ENCODE measurements at places on chromosomes 5 and 9.

GRCh38 chr5:118825226-118825625 is 163.1 kb downstream of the DTWD2 start:
- no peak for ATAC-seq

DNA sequence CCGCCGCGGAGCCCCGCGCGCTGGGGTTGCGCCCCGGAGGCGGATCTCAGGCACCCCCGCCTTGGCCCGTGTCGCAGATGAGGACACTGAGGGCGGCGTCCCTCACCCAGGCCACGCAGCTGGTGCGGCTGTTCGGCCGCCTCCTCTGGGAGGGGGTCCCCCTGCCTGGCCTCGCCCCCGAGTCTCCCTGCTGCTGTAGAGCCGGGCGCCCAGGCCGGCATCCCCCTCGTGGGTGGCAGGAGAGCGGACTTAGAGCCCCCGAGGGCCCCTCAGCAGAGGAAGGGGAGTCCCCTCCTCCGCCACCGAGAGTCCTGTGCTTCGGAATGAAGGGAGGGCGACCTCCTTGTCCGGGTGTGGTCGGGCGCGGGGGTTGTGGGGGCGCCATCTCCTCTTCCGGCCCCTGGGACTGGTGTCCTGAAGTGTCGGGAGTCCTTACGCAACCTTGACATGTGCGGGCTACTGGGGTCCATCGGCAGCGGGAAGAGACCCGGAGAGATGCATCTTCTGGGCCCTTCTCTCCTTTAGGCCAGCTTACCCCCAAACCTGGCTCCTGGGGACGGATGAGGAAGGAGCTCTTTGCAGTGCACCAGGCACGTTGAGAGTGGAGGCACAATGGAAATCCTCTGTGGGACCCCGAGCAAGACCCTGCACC is 11.7 kb upstream of the EXOSC2 start:
- peak; percentile 45 for ATAC-seq

DNA sequence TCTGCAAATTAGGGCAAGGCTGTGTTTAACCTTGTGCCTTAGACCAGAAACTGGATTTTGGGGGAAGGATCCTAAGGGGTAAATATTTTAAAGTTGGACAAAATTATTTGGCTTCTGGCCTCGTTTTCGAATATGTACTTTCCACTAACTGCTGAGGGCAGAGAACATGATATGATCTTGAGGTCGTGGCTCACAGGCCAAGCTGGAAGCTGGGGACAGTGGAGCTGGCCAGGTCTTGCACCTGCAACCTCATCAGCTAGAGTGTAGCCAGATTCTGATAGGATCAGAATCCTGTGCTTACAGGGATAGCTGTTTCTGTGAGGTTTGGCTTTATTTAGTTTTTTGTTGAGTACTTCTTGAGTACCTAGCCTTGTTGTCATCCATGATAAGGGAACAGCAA is 24.9 kb downstream of the MAN2A1 start:
- ATAC-seq = no peak

DNA sequence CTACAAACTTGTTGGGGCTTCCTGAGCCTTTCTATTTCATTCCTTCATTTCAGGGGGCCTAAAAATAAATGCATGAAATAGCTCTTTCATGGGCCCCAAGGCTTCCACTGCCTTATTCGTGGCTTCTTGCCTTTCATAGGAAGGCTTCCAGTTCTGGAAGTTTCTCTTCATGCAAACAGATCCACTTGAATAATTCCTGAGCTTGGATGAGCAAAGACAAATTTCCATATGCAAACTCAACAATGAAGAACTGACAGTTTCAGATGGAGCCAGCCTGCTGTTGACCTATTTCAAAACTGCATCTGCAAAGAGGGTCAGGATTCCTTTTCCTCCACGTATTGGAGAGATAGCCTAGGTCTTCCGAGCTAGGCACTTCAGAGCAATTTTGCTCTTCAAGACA is 142.1 kb downstream of the MLLT3 start:
- ATAC-seq = no peak

DNA sequence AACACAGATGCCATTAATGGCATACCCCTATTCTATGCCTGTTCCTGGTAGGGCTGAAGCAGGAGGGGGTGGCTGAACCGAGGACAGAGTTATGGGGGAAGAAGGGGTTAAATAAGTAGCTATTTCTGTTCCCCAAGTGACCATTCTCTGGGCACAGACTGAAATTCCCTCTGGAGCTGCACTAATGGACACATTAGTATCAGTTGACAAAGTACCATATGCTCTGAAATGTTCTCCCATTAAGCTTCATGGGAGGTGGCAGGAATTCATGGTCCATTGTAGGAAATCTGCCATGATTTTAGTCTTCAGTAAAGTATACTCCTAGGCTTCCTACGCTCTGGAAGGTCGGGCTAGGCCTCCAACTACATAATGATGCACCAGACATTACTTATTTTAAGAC is 10.5 kb upstream of the FRMPD1 start:
- ATAC-seq = no peak

GRCh38 chr5:86374611-86375010 is 243.1 kb upstream of the COX7C start:
- ATAC-seq = no peak

- ATAC-seq = no peak
These were observed 336.1 kb upstream of the SLC30A5 start for GRCh38 chr5:68757626-68758212.

- no peak for ATAC-seq
These were observed 73.2 kb downstream of the TRIO start for GRCh38 chr5:14216372-14216771.

GRCh38 chr5:167893271-167893670 is 398.2 kb upstream of the WWC1 start:
- ATAC-seq = no peak

DNA sequence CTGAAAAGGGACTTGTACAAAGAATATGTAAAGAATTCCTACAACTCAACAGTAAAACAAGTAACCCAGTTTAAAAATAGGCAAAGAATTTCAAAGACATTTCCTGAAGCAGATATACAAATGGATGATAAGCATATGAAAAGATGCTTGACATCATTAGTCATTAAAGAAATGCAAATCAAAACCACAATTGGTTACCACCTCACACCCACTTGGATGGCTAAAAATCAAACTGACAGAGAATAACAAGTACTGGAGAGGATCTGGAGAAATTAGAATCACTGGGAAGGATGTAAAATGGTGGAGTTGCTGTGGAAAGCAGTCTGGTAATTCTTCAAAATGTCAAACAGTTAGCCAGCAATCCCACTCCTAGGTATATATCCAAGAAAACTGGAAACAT is 12.5 kb upstream of the FOXE1 start:
- no peak for ATAC-seq

DNA sequence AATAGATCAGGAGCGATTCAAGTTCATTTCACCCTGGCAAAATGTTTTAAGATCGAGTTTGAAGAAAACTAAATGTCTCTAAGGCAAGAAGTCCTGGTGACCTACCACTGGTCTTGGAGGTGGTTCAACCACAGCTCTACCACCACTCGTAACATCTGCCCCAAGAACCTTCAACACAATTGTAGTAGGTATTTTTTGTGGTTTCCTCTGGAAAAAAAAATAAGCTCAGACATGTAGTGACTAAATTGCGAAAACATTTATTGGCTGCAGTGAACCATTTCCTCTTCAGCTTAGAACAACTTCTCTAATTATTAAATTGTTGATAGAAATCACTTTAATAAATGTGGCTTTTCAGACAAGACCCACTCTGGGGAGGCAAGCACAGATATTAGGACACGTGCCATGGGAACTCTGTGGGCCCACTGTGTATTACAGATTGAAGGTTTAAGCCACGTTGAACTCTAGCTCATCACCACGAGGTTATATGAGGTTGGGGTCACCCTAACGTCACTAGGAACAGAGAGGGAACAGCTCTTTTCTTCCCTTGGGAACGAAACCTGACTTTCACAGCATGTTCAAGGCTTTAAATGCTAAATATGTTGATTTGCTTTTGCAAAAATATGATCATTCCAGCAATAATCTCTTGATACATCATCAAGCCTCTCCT is 142.9 kb downstream of the HSD17B3 start:
- ATAC-seq = no peak

DNA sequence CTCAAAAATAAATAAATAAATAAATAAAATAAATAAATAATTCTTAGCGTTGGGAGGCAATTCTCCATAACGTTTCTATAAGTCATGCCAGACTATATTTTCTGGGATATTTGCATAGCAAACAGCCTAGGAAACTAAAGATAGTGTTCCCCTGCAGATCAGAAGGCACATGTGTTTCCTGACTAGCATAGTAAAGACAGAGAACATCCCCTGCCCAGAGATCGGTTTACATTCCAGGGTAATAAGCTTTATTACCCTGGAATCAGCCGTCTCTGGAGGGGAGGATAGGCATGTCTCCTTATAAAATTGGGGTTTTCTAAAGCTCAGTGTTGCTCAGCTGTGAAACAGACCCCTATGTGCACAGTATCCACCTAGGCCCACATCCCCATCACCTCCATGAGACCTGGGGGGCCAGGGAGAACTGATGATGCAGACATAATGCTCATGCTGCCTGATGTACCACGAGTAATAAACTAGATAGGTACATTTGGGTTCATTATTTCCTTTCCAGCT is 36.9 kb upstream of the IFNK start:
- peak; percentile 76 for ATAC-seq

DNA sequence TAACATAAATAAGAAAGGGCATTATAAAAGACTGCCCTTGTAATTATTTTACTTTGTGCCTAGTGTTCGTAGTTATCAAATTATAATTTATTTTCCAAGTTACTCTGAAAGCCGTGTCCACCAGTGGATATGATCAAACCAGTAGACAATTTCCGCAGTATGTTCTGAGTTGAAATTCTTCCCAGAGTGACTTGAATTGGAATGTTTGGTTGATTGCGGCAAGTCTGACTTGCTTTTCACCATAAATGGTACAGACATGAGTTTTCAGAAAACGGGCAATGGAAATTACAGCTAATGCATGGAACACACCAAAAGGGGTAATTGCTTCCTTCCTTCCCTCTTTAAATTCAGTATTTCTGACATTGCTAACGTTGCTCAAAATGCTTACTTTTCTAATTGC is 56.6 kb downstream of the CHSY3 start:
- no peak for ATAC-seq

DNA sequence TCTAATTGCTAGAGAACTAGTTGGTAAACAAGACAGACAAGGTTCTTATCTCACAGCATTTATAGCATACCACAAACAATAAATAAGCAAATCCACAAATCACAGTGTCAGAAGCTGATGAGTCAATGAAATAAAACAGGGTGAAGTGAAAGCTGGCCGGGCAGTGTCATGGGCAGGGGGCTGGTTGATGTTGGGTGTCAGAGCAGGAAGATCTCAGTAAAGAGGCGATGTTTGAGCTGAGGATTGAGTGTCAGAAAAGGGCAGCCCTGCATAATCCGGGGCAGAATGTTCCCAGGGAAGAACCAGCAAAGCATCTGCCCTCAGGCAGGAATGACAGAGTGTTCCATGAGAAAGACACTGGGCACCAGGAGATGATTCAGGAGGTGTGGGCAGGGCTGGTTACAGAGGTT is 183.4 kb downstream of the GOLPH3 start:
- no peak for ATAC-seq

GRCh38 chr9:107733523-107733894 is 243.9 kb upstream of the KLF4 start:
- no peak for ATAC-seq

GRCh38 chr5:67364381-67364970 is 167.9 kb upstream of the CD180 start:
- no peak for ATAC-seq

DNA sequence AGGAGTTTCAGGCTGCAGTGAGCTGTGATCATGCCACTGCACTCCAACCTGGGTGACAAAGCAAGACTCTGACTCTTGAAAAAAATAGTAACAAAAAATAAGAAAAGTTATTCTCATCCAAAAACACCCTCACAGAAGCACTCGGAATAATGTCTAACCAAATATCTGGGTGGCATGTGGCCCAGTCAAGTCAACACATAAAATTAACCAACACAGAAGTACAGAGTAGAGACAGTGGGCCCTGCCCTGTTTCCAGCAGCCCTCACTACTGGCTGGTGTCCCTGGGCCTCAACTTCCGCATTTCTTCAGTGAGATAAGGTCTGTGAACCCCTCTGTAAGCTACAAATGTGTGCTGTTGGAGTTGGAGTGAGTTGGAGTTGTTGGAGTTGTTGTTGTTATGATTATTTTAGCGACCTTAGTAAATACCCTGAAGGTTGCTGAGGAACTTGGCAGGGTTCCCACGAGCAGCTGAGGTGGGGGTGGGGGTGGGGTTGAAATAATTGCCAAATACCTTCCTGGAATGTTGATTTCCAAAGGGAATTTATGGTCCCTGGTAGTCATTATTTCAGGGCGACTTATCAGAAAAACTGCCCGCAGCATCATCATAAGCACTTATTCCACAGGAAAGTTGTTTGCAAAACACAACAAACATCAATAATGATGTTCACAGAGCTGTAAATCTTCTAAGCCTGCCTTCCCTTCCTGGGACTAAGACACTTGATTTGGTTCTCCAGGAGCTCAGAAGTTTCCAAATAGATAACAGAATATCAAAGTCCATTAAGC is 30.2 kb downstream of the C5orf15 start:
- no peak for ATAC-seq

DNA sequence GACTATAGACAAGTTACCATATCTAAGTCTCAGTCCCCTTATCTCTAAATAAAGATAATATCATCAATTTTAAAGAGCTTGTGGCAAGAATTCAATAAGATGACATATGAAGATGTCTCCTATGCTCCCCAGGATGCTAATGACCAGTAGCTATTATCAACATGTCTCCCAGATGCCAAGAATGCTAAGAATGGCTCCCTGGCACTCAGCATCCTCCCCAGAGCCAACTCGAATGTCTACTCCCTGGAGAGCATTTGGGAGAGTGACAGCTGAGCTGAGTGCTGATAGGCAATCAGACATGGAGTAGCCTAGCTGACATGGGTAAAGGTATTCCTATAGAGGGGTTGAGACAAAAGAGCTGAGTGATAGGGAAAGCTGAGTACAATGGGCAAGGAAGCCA is 15.9 kb downstream of the P4HA2 start:
- no peak for ATAC-seq

DNA sequence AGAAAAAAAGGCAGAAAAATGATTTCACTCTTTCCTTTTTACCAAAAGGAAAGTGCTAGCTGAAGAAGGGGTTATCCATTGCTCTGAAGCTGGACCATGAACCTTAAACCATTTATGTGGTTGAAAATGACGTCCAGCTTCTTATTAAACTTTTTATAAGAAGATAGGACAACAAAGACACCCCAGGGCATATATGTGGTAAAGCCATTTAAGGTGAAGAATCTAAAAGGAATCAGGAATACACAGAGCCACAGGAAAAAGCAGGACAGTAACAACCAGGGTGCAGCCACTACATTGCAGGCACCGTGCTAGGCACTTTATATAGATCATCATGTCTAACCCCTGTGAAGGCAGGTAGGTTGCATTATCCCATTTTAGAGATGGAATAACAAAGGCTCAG is 42.1 kb downstream of the RASEF start:
- ATAC-seq = no peak

Measured in motor neuron (in vitro differentiated cells).